ENCODE measurements at places on chromosomes 7 and 10.

DNA sequence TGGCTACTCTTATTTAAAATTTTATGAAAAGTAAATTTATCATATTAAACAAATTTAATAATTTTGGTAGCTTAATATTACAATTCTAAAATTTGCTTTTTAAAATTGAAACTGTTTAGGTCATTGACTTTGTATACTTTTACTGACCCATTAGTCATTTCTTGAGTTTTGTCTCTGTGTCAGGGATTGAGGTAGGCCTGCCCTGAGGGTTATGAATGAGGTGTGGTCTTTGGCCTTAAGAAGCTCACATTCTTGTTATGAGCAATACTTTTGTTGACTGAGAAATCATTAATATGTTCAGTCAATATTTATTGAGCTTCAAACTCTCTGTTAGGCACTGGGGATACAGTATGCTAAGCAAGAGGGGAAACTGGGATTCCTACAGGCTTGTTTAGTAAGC lies 47.0 kb upstream of the RPA3 start:
- DNase-seq, result no peak

GRCh38 chr7:51591223-51591622 lies 274.6 kb upstream of the COBL start:
- DNase-seq, result no peak

- DNase-seq, result no peak
These were observed 268.0 kb upstream of the SEMA3D start for GRCh38 chr7:85454904-85455303.

DNA sequence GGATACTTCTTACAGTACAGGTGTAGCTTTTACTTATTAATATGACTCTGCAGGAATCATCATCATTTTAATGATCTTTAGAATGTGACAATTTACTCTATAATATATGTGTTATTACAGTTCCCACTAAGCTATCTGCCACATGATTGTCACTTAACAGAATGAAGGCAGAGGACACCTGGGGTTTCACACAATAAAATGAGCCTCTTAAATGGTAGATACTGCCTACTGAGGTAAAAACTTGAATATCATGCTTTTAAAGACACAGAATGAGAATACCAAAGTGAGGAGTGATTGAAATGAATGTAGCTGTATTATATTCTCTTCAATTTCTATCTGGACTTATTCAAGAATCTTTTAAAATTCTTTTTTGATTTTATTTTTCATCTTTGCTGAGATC lies 1255.3 kb upstream of the LRRN3 start:
- DNase-seq, result no peak

Data from left ventricle myocardium inferior (tissue), 1 donor.